ENCODE measurements at places on chromosomes 12 and 14. TPM values are rescaled to one million over a fixed set of nuclear protein-coding genes. Genes with fewer than 3 reads are reported as not detected.

DNA sequence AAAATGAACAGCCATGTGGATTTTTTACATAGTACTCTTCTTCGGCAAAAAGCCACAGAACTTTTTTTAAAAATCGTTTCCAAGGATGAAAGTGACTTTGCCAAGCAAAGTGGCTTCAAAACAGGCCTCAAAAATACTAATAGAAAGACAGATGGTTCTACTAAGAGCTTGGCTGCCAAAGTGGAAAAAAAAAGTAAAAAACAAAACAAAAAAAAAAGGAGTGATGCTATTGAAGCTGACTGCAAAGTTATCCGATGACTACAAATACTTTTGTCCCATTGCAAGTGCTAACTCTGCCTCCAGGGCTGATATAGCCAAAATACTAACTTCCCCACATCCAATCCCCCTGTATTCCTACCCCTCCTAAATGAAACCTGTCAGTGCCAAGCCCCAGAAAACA, 277.6 kb downstream of the SOX5 start:
- no peaks in the 10 kb centered on the region for H3K4me1 ChIP-seq
- no peak overlapping the region for H3K27ac ChIP-seq
- no peaks in the 10 kb centered on the region for H3K36me3 ChIP-seq
- H3K27me3 ChIP-seq = no peaks in the 10 kb centered on the region

Gene SRSF9
- total RNA-seq = 144 TPM

DNA sequence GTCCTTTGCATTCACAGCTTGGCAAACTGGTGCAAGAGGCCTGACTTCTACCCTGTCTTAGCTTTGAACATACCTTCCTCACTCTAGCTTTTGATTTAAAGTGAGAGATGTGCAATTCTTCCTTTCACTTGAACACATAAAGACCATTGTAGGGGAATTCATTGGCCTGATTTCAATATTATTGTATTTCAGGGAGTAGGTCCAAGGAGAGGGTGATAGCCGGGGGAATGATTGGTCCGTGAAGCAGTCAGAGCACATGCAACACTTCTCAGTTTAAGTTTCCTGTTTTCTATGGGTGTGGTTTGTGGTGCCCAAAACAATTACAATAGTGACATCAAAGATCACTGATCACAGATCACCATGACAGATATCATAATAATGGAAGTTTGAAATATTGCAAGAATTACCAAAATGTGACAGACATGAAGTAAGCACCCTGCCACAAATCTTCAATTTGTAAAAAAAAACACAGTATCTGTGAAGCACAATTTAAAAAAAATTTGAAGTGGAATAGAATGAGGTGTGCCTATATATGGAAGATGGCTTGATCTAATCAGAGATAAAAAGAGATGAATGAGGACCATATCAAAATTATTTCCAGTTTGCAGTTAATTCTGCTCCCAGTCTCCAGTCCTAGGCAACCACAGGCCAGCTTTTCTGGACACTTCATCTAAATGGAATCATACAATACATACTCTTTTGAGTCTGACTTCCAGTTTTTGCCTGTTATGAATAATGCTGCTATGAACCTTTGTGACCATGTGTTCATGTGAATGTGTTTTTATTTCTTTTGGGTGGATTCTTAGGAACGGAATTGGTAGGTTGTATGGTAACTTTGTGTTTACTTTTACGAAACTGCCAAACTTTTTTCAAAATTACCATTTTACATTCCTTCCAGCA, 23.2 kb downstream of the BORCS5 start:
- no peak for DNase-seq
- no peak overlapping the region for H3K4me3 ChIP-seq
- H3K27me3 ChIP-seq = no peaks in the 10 kb centered on the region
- no peaks in the 10 kb centered on the region for H3K4me1 ChIP-seq
- H3K27ac ChIP-seq = no peak overlapping the region

GRCh38 chr12:6340032-6340638, 1.7 kb downstream of the TNFRSF1A start:
- H3K27me3 ChIP-seq = no peaks in the 10 kb centered on the region
- H3K27ac ChIP-seq = peak overlapping the region; percentile 100
- no peaks in the 10 kb centered on the region for H3K36me3 ChIP-seq
- H3K4me3 ChIP-seq = peak overlapping the region; percentile 92
- DNase-seq = peak; percentile 78

Gene TSHR
- total RNA-seq = 0.98 TPM

DNA sequence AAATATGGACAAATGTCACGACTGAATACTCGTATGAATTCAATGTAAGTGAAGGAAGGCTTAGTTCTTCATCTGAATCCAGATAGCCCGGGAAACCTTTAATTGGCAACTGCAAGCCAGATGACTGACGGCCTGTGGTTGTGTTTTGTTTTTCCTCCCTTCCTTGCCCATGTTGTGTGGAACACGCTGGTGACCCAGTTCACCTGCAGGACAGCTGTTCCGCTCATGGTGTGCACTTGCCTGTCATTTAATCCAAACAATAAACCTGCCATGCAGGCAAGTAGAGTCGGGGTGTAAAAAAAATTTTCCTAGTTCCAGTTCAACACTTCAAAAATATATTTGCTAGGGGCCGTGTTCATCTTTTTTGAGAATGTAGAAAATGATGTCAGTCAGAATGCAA, 88.0 kb downstream of the TMEM132D start:
- DNase-seq = peak; percentile 61
- no peaks in the 10 kb centered on the region for H3K27me3 ChIP-seq
- H3K4me3 ChIP-seq = no peak overlapping the region
- no peak overlapping the region for H3K27ac ChIP-seq
- no peaks in the 10 kb centered on the region for H3K4me1 ChIP-seq

- no peaks in the 10 kb centered on the region for H3K4me1 ChIP-seq
- H3K4me3 ChIP-seq = no peak overlapping the region
- no peak for DNase-seq
- no peaks in the 10 kb centered on the region for H3K27me3 ChIP-seq
- no peaks in the 10 kb centered on the region for H3K36me3 ChIP-seq
- no peak overlapping the region for H3K27ac ChIP-seq
Measured at GRCh38 chr12:17976202-17976601, 113.8 kb downstream of the RERGL start.

Gene P2RX7
- 3.5 TPM for total RNA-seq
